Pulmonary artery endothelial cell (primary cell): ENCODE measurements at places on chromosomes 13 and 19. TPM values are rescaled to one million over a fixed set of nuclear protein-coding genes. Genes with fewer than 3 reads are reported as not detected.

DNA sequence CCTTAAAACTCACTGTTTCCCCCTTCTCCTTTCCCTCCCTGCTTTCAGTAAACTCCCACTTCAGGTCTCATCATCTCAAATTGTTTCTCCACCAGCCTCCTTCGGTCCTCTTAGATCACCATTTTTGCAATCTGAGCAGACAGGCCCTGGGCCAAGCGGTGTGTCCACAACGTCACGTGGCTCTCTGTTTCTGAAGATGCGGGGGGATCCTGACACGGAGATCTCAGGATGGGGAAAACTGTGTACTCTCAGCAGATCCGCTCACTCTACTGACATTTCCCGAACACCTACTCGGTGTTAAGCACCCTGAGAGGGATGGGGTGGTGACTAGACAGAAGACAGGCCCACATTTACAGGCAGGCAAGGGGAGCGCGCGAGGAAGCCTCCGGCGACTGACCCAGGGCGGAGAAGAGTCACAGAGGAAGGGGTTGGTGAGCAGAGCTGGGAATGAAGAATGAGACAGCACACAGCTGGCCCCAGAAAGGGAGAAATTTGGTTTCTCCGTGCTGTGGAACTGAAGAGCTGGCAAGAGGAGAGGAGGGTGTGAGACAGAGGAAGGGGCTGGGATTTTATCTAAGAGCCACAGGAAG lies 38.8 kb downstream of the SERP2 start:
- DNase-seq, result no peak

DNA sequence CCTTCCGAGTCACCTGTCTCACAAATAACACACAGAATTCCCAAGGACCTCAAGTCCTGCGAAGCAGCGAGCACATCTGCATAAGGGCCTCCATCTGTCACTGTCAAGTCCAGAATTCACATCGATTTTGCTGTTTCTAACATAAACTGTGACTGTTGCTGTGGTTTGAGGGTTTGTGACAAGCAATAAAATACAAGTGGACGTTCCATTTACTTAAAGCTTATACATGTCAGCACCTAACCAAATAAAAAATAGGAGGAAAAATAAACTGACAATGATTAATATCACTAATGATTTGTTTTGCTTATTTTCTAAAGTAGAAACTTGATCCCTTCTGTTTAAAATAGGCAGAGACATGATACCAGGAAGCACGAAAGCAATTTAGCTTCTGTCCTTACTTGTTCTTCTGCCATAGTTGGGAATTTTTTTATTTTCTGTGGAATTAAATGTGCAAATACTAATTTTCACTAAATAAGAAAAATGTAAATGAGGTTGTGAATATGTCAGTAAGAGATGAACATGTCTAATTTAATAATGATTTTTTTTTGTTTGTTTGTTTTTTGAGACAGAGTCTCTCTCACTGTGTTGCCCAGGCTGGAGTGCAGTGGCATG lies 279.1 kb downstream of the FGF9 start:
- DNase-seq, result no peak

DNA sequence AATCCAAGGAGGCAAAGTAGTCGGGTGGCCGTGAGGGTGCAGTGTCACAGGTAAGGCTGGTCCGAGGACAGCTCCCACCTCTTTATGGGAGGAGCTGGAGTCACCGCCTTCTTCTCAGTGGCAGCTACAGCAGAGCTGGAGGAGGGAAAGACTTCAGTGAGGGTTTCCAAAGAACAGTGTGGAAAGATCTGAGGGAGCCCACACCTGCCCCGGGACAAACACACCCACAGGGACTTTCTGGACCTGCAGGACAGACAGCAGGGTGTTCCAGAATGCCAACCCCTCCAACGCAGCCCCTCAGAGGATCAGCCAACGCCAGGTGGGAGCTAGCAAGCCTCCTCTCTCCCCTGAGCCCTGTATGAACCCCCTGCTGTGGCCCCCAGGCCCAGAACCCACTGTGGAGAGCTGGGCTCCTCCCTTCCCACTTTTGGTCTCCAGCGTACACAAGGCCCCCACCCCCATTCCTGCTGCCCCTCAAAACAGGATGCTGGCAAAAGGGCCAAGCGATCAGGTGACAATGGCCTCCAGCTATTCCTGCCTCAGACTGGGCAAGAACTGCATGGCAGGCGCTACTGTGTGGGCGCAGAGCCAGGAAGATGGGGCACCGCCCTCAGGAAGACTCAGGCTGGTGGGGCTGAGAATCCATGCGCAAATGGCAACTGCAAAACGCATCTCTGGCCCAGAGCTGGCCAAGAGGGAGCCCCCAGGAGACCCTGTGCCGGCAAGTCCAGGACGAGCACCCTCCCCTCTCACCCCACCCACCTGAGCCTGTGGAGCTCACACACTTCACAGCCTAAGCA lies 3.5 kb upstream of the CD320 start:
- DNase-seq, result no peak

- no peak for DNase-seq
Observed at GRCh38 chr19:7965921-7966665, 22.6 kb upstream of the TIMM44 start.

FREM2 gene
- total RNA-seq, result under 0.01 TPM in 1 of 2 replicates, not detected in the other

ZNF880 gene
- total RNA-seq, result 14.3 and 16.9 TPM in 2 replicates
